Activated CD8-positive, alpha-beta memory T cell treated with anti-CD3 and anti-CD28 coated beads for 1 hour (primary cell): ENCODE measurements at places on chromosomes 1 and 21.

- no peak for DNase-seq
Measured at GRCh38 chr1:204714861-204715511, 29.4 kb upstream of the LRRN2 start.

GRCh38 chr1:224773646-224774045 is 155.8 kb upstream of the DNAH14 start:
- no peak for DNase-seq

DNA sequence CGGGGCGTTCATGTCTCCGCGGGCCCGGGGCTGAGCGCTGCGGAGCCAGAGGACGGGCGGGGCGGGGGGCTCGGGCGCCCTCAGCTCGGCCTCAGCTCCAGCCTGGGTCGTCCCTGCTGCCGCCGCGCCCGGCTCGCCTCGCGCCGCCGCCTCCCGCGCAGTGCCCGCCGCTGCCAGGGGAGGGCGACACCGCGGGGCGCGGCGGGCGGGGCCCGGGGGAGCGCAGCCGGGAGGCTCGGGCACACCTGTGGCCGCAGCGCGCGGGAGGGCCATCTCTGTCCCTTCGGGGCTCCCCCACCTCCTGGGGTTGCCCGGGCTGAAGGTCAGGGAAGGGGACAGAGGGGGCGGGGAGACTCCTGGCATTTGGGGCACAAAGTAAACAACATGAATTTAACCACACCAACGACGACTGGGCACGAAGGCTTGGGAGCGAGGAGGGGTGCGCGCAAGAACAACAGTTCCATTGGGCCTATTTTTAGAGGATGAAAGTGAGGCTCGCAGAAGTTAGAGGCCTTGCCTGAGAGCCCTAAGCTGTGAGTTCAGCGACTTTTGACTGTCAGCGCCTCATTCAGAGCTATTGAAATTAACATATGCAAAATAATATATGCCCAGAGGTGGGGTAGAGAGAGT is at the start of gene FAM131C:
Gene FAM131C (minus strand): TSS at position 162 of the 630 bp plus-strand sequence. CDS start 209 bp downstream, outside the sequence.
- DNase-seq = no peak

DNA sequence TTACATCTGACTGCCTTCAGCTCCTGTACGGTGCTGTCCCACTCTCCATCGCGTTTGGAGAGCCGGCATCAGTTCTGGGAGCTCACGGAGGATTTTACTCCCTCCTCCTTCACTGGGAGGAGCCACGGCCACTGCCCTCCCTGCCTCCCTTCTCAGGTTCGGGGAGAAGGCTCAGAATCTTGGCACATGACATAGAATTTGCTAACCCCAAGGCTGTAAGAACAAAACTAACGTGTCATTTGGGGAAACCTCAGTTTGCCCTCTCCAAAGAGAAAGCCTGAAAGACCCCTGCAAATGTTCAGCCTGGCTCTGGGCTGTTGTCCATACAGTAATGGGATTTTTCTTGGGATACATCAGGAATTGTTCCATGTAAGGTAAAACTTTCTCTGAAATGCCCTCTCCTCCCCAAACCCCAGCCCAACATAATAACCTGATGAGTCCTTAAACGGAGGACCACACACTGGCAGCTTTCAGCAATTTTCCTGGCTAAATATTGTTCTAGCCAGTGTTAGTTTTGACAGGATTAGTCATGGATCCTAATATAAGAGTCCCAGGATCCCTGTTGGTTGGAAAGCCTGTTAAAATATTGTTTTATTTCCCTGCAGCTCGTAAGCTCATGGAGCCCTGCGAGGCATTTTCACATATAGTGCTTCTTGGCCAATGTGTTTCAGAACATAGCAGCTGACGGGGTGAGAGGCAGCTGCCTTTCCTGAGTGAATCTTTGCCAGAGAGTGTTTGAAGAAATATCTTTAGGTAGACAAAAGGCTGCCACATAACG is 98.8 kb downstream of the RHOU start:
- no peak for DNase-seq

DNA sequence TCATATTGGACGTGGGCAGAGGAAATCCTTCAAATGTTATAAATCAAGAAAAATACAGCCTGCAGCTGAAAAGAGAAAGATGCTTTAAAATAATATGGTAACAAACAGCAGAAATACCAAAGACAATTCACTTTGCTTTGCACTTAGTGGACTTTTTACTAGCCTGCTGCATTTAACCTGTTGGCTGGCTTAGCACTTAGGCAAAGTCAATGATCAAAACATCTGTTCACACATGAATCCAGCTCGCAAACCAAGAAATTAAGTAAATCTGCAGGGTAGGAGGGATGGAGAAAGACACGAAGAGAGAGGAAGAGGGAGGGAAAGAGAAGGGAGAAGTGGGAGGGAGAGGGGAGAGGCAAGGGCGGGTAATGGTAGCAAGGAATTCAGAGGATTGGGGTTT is 103.6 kb upstream of the RAB4A start:
- DNase-seq = no peak

GRCh38 chr1:70334436-70334835 is 20.1 kb downstream of the ANKRD13C start:
- no peak for DNase-seq

GRCh38 chr1:228286505-228287417 is 78.9 kb downstream of the OBSCN start:
- no peak for DNase-seq

GRCh38 chr1:32012709-32013385 is 821 bp upstream of the KHDRBS1 start:
- no peak for DNase-seq

DNA sequence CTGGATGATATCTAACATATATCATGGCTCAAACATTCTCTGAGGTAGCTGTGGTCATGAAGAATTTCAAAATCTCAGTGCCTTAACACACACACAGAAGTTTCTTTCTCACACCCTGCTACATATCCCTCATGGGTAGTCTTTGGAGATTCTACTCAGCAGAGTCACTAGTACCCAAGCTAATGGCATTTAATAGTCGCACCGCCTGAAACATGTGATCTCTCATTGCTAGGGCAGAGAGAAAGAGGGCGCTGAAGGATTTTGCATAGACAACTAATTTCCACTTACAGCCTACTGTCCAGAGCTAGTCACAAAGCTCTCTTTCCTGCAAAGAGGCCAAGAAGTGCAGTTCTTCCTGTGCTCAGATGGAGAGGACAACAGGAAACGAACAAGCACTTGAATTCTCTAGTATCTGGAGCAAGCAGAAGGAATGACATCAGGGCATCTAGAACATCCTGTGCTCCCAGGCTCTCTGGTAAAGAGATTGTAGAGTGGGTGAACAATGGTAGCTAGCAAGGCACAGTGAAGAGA is 183.4 kb upstream of the PTBP2 start:
- no peak for DNase-seq

DNA sequence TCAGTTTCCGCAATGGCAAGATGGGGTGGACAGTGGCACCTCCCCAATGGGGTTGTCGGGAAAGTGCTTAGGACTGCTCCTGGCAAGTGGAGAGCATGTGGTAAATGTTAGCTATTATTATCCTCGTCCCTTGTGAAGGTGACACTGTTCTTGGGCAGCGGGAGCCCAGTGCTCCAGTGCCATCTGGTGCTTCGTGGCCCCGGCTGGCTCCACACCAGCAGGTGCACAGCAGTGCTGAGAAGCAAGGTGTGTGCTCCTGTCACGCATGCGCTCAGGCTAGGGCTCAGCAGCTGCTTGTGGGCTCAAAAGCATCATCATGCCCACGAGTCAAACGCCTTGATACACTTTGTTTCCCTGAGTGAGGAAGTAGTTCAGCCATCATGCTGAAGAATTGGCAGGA is 24.9 kb upstream of the KCNC4 start:
- no peak for DNase-seq

- peak; percentile 58 for DNase-seq
Measured at GRCh38 chr21:45554477-45555175, 12.4 kb upstream of the SLC19A1 start.

DNA sequence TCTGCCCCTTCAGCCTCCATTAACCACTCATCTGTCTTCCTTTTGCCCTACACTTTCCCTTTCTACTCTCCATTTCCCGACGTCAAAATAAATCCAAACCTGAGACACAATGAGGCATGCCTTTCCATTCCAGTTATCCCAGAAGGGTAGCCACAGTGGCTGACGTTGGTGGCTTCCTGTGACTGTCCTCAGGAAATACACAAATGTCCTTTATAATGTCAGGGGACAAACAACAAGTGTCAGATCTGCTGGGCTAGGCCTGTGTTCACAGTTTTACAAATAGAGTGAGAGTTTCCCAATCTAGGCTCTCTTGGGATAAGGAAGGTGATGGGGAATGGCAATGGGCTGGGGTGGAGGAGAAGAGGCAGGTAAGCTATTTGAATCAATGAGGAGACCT is 135.3 kb downstream of the BRINP2 start:
- no peak for DNase-seq

DNA sequence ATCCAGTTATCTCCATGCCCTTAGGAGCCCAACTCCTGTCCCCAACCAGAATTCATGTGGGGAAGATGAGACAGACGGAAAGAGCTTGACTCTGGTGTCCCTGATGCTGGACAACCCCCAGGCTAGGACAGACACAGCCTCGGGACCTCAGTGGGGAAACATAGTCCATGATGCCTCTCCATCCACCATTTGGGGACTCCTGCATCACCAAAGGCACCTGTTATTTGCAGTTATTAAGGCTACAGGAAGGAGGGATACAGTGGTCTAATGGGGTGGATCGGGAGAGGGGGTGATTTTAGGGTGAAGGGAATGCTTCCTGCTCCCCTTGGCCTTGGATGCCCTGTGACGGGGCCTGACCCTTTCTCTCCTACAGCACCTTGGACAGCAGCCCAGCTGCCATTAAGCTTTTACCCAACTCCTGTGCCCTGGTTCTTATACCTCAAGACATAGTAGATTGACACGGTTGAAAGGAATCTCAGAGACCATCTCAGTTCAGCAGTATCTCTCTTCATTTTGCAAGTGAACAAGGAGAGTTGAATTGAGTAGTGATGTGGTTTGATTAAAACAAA is 111.6 kb downstream of the MATN1 start:
- DNase-seq = no peak

DNA sequence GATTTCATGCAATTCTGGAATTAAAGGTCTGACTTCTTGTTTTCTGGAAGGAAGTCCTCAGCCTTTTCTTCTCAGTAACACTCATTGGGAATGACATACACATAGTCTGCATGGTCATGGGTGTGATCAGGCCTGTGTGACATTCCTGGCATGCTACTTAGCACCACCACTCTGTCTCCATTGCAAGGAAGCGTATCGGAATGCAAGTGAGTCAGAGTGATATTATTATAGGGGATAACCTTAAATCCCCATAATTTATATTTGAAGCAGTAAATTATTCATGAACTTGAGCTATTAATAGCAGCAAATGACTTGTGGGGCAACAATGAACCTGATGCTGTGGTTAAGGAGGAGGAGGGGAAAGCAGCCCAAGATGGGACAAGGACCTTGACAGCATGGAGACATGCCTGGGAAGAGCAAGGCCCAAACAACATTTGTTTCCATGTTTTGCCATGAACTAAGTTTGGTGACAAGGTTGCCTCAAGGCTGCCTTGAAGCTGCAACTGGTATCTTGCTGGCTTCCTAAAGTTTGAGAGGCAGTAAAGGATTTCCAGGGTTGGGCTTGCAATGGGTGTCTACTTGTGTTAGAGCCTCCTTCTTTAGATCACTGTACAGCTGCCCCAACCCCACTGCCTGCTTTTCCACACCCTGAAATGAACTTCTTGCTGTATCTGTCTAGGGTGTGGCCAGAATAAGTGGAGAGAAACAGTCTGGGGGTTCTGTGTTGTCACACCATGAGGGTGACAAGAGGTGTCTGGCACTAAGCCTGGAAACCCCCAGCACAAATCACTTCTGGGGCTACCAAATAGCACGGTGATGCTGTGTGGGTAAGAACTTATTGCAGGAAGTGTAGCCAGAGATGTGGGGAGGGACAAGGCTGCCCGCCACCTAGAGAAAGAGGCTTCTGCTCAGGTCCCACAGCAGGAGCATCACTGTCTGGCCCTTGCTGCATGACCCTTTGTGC is 4.6 kb downstream of the MAB21L3 start:
- no peak for DNase-seq

DNA sequence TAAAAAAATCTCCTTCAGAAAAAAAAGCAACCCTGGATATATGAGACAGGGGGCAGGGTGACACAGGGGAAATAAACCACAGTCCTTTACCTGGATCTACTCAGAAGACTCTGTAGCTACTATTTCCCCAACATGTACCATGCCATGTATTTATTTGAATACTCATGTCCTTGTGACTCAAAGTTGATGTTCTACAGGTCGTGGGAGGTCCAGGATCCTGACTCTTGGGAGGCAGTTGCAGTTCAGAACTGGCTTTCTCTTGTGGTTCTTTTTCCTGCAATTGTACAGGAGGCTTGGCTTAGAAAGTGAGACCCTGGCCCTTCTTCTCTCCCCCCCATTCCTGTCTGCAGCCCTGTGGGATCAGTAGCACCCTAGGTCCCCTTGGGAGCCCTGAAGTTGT is 5.8 kb upstream of the IL24 start:
- DNase-seq = no peak

GRCh38 chr1:248618878-248619277 is 16.0 kb downstream of the OR2T11 start:
- peak; percentile 7 for DNase-seq

DNA sequence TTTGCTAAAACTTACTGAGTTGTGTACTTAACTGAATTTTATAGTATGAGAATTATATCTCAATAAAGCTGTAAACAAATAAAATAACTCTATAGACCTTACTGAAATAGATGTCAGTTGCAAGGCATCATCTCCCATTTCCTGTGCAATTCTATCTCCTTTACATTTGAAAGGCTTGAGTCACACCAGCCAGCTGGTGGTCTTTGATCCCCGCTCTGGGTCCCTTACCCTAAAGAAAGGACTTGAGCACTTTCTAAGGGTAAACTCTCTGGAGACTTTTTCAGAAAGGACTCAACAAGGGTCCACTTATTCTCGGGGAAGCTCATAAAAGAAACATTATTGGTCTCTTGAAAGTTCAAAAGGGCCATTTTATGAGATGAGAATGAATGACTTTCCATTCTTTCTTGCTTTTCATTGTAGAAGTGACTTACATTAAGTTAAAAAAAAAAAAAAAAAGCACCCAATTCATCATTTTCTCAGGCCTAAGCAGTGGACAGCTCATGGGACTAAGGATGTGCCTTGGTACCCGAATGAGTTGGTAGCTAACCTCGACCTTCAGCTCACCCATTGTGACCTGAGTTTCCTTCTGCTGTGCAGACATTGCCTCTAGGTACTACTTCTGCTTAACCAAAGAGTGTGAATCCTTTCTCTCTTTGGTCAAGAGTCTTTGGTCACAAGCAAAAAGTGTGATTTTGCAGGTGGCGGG is 147.0 kb upstream of the COA6 start:
- no peak for DNase-seq
